ENCODE measurements at places on chromosomes 1 and 21.

- no peak for DNase-seq
Measured at GRCh38 chr1:236920286-236920894, 83.9 kb downstream of the MT1HL1 start.

DNA sequence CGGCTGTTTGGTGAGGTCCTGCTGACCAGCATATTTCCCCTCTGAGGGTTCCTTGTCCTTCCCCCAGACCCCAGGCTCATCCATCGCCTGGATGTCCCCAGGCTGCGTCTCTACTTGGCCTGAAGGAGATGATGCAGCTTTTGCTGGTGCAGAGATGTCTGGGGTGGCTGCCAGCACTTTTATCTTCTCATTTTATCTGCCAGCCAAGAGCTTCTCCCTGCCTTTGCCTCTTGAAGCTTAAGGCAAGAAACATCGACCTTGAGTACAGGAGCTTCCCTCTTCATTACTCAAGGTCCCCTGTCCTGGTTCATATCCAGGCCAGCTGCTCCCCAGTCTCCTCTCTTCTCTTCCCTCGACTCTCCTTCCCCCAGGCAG is 9.2 kb upstream of the H6PD start:
- DNase-seq = no peak

DNA sequence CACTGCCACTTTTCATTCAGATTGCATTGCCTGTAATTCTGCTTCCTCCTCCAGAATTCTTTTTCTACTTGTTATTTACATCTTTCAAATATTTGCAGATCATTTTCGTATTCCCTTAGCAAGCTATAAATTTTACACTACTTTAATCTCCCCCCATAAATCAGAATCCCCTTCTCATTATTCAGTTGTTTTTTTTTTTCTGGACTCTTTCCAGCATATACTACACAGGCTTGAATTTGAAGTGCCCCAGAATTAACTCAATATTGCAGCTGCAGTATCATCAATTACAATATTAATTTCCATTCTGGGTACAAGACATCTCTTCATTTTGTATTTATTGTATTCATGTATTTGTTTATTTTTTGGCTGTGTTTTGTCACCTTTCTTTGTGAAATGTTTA is 1494.3 kb downstream of the AMY1C start:
- DNase-seq = no peak

GRCh38 chr1:158146165-158146564 is 34.5 kb upstream of the CD1D start:
- no peak for DNase-seq

GRCh38 chr1:40630488-40631223 is 34.8 kb downstream of the RIMS3 start:
- DNase-seq = no peak

GRCh38 chr1:68185743-68186142 is 46.6 kb downstream of the WLS start:
- DNase-seq = no peak

DNA sequence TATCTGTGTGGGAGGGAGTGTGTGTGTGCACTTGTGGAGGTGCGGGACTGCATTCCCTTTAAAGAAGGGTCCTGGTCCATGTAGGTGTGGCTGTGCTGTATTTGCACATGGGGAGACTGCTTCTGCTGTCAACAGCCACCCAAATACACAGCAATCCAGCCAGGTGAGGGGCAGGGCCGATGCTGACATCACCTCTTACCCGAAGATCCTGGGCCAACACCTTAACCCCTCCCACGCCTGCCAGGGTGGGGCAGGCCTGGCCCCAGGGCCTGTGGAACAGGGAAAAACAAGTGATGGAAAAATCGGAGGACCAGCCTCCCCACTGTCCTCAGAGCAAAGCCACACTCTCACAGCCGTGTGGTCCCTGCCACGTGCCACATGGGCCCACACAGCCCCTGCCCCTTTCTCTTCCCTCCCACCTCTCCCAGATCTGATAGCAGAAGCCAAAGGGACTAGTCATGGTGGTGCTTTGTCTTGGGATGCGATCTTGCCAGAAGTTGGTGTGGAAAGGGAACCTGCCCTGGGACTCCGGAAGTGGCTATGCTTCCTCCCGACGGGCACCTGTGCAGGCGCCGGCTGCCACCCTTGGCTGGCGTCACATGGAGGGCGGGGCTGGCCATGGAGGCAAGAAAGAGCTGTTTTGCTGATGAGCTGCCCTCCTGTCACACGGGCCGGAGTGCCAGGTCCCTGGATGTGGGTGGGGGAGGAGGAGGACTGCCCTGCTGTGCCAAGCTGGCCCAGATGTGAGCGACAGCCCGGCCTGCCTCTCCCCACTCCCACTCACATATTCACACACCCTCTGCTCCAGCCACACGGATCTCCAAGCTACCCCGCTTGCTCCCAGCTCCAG is 7.8 kb upstream of the CASZ1 start:
- DNase-seq = no peak

GRCh38 chr1:210685295-210685650 is 356.6 kb downstream of the HHAT start:
- DNase-seq = no peak

DNA sequence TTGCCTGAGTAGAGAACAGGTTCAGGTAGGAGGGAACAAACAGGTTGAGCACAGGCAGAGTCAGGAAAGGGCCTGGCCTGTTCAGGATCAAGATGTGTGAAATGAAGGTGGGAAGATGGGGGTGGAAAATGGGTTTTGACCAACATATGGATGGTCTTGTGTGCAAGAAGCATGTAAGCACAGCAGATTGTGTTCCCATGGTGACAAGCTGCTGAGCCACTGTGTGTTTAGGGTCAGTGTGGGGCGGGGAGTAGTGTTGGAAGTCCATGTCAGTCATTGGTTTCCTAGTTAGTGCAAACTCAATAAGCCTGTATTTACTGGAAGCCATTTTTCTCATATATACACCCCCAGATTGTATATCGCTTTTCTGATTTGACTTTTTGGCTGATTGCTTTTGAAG is 111.9 kb downstream of the CAMTA1 start:
- DNase-seq = no peak

DNA sequence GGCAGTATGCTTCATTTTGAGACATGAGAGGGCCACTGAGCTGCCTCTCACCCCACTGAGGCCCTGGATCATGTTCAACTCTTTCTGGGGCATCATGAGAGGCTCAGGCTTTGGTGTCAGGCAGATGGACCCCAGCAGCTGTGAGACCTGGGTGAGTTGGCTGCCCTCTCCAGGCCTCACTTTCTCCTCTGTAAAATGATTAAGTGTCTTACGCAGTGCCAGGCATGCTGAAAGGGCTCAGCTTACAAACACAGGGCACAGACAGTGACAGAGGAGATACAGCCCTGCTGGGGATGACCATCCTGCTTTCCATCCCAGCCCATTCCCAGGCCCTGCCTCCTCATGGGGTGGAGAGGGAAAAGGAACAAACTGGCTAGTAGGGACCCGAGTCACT is 387.4 kb downstream of the MATN1 start:
- DNase-seq = no peak

DNA sequence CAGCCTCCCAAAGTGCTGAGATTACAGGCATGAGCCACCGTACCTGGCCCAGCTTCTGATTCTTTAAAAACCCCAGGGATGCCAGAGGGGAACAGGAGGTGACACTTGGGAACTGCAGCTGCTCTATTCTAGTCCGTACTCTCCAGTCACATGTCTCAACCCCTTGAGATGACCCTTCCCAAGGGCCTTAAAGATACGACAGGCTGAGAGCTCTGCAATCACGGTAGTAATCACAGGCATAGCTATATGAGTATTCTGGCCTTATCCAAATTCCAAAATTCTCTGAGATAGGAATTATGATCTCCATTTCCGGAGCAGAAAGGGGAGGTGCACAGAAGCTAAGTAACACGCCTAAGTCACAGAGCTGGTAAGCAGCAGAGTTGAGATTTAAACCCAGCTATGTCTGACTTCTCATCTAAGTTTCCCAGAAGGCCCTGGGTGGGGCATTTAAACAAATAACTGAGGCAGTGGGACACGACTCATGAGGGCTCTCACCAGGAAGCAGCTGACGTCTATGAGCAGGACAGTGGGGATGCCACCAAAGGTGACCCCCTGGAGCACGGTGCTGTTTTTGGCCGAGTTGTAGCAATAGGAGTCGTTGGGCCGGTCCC is 5.2 kb downstream of the TMEM63A start:
- DNase-seq = no peak

GRCh38 chr1:223299553-223299952 is 64.4 kb downstream of the SUSD4 start:
- DNase-seq = no peak

- no peak for DNase-seq
Measured at GRCh38 chr1:116834595-116834994, 75.1 kb upstream of the PTGFRN start.

GRCh38 chr1:179230721-179231120 is 1.2 kb upstream of the ABL2 start:
- no peak for DNase-seq

DNA sequence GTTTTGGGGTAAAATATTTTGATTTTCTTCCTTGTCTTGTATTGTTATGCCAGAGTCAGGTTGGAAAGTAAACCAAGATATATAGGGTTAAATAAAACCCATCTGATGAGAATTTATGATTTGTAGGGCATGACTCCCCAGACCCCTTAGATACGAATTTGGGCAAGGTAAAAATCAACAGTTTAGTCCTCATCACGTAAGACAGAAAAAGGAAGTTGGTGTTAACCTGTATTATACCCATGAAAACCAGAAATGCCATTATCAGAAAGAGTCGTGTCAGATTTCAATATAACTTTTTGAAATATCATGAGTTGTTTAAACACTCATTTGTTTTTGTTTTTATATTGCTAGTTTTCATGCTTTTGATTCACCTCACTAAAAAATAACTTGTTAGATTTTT is 11.8 kb downstream of the CEPT1 start:
- DNase-seq = no peak

DNA sequence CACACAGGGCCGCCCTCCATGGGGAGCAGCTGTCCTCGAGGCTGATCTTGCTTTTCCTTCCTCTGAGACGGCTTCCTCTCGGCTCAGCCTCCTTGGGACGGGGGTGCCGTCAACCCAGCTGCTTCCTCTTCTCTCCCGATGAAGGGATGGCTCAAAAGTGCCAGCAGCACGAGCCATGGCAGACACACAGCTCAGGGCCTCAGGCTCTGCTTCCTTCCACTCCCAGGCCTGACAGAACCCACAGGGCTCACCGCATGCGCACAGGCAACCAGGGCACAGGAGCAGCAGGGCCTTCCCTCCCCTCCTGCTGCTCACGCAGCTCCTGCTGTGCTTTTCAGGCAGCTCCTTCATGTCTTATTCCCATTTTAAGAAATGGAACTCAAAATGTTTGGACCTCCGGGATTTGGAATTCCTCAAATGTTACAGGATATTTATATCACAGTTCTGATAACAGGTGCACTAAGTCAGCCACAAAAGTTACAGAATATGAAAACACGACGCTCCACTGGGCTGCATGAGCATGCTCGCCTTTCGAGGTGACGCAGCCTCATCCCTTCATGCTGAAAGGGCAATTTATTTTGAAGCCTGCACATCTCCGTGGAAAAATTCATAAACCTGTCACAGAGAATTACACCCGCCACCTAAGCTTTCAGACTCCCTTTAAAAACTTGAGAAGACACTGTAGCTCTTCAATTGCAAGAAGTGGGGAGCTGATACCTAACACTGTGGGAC is 84.4 kb downstream of the HSF2BP start:
- DNase-seq = no peak

DNA sequence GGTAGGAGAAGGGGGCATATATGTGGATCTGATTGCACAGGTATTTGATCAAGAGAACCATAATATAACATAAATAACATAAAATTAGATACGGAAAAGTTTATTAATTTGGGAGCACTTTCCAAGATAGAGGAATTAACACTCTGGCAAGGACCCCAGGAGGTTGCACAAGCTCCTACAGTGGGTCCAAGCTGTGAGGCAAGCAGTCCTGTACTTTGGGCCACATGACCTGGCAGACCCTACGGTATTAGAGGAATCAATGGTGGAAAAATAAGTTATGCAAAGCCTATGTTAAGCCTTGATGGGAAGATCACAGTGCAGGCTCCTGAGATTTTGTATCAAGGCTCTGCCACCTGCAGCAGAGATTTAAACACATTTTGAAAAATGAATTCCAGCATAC is 220.1 kb downstream of the COL24A1 start:
- no peak for DNase-seq

GRCh38 chr1:22041505-22041904 is 11.0 kb upstream of the CDC42 start:
- DNase-seq = no peak

- no peak for DNase-seq
Measured at GRCh38 chr21:26794597-26795411, 50.4 kb downstream of the ADAMTS1 start.

DNA sequence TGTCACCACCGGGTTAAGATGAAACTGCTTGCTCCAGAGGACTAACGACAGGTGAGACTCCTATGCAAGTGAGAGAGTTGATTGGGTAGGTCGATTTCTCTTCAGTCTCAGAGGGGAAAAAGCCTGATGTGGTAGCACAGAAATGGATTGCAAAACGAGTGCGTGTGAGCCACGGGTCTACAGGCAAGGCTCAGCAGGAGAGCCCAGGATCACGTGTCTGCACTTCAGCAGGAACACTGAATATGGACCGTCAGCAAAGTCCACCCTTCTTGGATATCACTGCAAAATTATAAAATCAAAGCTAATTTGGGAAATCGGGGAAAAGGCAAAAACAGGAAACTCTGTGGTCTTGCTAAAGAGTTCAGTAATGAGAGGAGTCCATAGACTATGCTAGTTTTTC is 107.7 kb upstream of the ZNF648 start:
- DNase-seq = no peak

DNA sequence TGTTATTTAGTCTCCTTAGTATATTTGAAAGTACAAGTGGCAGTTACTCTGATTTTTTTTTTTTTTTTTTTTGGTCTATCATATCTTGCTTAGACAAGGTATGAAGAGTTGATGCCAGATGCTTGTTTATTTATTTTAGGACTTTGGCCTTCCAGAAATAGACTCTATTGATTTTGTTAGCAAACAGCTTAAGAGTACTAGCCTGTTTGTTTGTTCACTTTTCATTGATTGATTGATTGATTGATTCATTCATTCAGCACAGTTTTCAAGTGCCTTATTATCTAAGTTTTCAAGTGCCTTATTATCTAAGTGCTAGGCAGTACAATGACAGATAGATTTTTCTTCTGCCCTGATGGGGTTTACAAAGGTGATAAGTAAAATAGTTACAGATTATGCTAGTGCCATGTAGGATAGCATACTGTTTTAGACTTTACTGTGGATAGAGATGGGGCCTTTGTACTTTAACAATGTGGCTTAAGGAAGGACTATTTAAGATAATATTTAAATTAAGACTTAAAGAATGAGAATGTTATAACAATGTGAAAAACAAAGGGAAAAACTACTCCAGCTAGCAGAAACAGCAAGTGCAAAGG is 50.5 kb downstream of the MTF2 start:
- no peak for DNase-seq

DNA sequence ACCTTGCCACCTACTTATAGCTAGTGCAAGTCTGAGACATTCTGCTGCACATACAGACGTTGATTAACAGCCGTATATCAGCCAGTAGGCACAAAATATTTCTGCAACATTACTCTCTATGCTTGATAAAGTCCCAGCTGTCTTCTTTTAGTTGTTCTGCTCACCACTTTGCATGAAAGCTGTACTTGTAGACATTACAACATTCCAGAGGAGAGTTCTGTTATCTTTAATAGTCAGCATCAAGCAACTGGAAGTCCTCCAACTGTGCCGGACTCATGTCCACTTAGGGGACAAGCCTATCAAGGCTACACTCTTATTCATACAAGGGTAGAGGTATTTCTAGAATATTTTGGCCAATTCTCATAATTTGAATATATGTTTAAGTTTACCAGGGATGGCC is 50.0 kb downstream of the CACHD1 start:
- DNase-seq = no peak
